Stimulated activated CD4-positive, alpha-beta T cell treated with anti-CD3 and anti-CD28 coated beads, Interleukin-1b, Interleukin-23, amount 100 ng/mL, for 24 hours (primary cell): ENCODE measurements at places on chromosomes 13 and 19.

DNA sequence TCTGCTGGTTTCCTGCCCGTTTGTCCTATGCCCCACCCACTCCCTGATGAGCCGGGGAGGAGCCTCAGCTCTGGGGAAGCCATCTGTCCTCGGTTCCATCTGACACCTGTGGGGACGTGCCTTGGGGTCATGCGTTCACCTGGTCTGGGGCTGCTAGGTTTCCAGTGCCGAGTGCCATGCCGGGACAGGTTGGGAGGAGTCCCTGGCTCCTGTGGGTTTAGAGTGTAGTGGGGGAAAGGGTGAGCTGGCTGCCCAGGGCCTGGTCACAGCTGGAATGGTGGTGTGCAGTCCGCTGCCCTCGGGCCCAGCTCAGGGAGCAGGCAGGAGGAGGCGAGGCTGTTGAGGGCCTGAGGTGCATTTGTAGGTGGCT lies 2.5 kb downstream of the KDM4B start:
- DNase-seq, result peak; percentile 24

- no peak for DNase-seq
Observed at GRCh38 chr19:5951338-5951861, 26.5 kb downstream of the RANBP3 start.

DNA sequence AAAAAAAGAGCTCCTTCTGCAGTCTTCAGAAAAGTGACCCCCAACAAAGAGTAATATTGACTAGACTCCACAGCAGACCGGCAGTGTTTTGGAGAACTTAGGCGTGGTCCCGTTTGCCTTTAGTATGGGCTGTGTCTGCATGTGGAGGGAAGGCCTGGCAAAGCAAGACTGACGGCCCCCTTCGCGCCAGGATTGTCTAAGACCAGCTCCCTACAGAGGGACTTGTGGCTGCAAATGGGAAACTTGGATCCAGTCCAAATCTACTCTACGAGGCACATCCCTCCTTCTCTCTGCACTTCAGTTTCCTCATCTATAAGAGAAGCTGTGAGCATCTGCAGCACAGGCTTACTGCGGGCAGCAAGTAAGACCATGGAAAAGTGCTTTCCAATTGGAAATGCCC lies 350.0 kb downstream of the ZNF536 start:
- DNase-seq, result no peak

DNA sequence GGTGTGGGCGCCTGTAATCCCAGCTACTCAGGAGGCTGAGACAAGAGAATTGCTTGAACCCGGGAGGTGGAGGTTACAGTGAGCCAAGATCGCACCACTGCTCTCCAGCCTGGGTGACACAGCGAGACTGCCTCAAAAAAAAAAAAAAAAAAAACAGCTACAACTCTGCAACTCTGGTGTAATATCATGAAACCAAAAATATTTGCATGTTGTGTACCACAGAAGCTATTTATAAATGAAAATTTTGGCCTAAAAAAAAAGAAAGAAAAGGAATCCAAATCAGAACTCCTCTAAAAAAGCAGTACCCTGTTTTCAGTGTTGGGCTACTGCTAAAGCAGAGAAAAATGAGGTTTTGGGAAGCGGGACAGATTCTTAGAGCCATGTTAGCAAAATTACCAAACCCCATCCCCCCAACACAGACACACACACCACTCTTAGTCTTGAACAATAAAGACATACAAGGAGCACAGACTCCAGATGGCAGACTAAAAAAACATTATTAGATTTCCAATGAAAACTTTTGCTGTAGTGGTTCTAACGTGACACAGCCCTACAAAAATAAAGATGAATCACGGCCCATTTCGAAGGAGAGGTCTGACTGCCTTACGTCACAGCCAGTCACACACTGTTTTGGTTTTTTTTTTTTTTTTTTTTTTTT lies 51.5 kb downstream of the INSR start:
- DNase-seq, result no peak

DNA sequence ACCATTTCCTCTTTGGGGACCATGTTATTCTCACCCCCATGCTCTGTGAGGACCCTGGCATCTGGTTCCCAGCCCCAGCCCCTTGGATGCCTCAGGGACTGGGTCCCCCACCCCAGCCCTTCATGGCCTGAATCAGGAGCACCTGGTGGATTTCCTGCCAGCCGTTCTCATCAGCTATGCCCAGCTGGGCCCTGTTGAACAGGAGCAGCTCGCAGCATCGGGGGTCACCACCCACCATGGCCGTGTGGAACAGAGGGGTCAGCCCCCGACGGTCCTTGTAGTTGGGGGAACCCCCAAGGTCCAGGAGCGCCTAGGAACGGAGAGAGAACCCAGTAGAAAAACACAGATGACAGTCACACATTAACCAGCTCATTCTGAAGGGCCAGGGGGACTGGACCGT lies 7.8 kb downstream of the SHANK1 start:
- no peak for DNase-seq

DNA sequence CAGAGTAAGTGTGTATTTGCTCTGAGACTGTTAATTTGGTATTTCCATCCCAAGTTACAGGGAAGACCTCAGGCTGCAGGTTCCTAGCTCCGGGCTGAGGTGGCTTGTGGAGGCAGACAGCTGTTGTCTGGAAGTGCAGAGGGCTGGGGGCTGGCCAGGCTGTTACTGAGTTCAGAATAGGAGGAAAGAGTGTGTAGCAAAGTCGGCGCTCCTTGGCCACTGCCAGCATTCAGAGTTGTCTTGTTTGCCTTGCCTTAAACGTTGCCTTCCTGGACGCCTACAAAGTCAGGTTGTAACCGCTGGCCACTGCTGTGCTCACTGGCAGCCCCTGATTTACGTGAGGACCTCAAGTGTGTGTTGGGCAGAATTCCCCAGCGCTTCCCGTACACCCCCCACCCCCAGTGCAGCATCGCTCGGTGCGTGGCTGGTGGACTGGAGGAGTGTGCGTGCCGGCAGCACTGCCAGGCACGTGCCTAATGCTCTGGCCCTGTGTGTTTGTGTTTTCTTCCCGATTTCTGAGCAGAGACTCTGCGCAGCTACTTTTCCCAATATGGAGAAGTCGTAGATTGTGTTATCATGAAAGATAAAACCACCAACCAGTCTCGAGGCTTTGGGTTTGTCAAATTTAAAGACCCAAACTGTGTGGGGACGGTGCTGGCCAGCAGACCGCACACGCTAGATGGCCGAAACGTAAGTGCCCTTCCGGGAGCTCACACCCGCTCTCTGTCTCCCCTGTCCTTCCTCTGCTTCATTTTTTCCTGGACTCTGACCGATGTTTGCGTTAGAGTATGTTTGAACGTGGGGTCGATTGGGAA lies 10.5 kb downstream of the DAZAP1 start:
- no peak for DNase-seq

DNA sequence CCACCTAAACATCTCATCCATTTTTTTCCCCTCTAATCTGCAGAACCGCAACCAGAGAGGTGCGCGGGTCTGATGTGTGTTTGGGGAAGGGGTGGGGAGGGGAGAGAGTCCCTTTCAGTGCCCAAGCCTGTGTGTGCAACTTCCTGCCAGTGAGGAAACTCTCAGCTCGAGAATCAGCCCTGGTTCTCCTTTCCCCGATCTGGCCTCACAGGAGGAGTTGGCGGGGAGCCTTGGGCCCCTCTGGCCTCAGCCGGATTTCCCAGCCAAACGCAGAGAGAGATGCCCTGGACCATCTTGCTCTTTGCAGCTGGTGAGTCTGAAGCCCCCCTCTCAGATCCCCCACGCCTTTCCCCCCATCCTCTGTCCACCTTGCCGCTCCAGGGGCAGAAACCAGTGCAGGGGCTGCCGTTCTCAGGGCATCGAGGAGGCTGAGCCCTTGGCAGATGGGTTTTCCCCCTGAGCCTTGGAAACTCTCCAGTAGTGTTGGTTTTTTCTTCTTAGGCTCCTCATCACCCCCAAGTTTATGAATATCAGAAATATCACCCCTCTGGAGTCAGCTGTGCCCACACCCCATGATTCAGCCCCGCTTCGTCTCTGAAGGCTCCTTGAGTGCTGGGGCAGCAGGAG lies at the start of gene C19orf38:
Gene C19orf38 (plus strand): TSS at position 186 of the 627 bp plus-strand sequence. CDS start 94 bp downstream, at position 280.
- no peak for DNase-seq

DNA sequence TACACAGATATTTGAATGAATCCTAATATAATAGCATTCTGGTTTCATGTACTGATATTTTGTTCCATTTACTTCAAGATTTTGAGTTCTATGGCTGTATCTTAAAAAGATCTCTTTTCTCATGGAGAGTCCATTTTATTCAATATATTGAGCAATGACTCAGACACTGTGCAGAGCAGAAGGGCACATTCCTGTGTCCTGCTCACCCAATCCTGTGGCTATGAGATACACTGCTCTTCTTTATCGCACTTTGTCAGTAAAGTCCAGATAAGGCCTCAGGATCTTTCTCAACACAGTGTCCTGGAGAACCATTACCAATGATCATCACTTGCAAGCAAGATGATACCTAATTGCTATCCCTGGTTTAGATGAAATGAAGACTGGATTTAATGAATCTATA lies 155.0 kb downstream of the CYSLTR2 start:
- no peak for DNase-seq

DNA sequence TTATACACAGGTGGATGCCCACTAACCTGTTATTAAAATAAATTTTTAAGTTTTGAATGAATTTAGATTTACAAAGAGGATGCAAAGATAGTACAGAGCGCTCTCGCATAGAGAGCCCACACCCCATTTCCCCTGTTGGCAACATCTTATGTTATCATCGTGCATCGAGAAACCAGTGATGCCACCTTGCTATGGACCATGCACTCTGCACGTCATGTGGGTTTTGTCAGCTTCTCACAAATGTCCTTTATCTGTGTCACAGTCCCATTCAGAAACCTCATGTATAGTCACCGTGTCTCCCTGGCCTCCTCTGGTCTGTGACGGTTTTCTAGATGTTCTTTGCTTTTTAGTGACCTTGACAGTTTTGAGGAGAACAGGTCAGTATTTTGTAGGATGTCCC lies 60.0 kb downstream of the ING1 start:
- no peak for DNase-seq

DNA sequence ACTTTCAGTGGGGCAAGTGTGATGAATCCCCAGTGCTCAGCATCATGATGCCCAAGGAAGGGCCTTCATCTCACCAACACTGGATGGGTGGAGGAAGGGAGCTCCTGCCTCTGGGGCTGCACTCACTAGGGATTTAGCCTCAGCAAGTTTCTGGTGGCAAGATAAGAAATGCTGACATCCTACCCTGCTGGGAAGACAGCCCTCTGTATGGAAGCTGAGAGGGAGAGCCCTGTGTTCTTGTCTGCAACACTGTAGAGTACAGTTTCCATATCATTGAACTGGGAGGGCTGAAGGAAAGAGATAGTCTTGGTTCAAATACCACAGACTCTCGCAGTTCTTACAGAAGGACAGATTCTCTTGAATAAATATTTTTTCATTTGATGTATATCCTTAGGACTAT lies 7.3 kb upstream of the ZNF460 start:
- no peak for DNase-seq

DNA sequence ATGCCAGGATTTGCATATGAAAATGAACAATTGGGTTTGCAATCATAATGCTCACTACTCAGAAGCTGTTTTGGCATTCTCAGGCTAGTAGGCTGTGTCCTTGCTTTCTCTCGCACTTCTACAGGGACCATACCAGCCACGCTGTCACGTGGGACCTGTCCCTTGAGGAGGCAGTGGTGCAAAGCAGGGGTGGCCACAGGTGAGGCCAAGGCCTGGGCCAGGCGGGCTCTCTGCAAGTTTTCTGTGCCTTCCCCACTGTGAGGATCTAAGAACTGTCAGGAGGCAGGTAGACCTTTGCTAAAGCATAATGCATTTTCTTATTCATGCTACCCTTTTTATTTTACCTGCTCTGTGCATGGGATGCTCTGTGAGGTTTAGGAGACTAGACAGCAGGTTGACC lies 89.4 kb upstream of the IRS2 start:
- DNase-seq, result no peak

GRCh38 chr13:75636436-75637180 lies 478 bp downstream of the LMO7 start:
- DNase-seq, result peak; percentile 24

GRCh38 chr19:2212861-2213711 lies 23.0 kb downstream of the PLEKHJ1 start:
- DNase-seq, result no peak

- no peak for DNase-seq
Observed at GRCh38 chr19:11861301-11861700, 12.8 kb downstream of the ZNF439 start.

- no peak for DNase-seq
Observed at GRCh38 chr13:20272588-20273171, 40.6 kb upstream of the GJB6 start.

GRCh38 chr19:16429759-16430091 lies 42.0 kb downstream of the EPS15L1 start:
- DNase-seq, result no peak

- DNase-seq, result no peak
Observed at GRCh38 chr13:30847650-30848307, 58.3 kb upstream of the MEDAG start.

DNA sequence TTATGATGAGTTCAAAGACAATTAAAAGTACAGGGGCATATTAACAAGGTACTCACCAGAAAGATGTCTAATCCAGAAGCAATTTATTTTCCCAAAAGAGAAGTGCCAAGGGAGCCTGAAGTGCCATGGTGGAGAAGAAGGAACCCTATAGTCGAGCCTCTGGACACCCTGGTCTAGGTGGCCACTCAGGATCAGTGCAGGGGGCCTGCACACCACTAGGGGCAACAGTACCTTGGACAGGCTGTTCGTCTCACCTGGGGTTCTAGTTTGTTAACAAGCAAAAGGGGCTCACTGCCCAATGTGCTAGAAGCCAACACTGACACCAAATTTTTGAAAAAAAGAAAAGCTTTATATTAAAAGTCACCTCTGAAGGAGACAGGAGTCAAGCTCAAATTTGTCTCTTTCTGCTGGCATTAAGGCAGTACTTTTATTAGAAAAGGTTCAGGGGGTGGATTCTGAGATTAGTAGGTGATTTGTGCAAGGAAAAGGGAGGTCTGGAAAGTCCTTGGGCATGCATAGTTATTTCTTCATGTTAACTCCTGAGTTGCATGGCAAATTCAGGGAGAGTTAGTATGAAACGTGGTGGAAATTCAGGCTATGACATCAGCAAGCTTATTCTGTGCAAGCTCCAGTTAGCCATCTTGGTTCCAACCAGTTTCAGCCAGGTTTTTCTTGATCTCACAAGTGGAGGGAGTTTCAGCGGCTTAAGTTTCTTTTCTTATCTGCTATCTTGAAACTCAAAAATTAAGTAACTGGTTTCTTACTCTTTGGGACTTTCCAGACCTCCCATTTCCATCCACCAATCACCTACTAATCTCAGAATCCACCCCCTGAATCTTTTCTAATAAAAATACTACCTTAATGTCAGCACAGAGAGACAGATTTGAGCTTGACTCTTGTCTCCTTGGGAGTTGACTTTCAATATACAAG lies 884 bp upstream of the CBY2 start:
- DNase-seq, result no peak
